ENCODE measurements at places on chromosomes 6 and 20.
A peak's percentile ranks its signal among the peaks of the same experiment; 100 is the strongest.

- no peak for DNase-seq
These were observed 177.8 kb downstream of the PLCB4 start for GRCh38 chr20:9246731-9247130.

GRCh38 chr20:57069442-57069841, 197.0 kb downstream of the BMP7 start:
- DNase-seq = no peak

DNA sequence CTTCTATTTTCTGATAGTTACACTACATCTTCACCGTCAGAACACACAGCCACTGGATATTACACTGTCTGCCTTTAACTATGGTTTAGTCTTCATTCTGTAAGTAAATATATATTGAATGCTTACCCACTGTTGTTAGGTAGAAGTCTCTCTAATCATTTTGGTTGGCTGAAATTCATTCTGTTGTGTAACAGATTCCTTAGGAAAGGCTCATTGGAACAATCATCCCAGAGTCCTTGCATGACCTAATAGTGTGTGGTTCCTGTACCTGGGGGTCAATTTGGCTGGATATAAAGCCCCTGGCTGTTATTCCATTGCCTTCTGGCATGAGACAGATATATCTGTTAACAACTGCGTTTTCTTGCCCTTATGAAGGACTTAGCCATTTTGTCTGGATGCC, 9.9 kb downstream of the BLOC1S5 start:
- no peak for DNase-seq

GRCh38 chr6:18414116-18414515, 27.0 kb downstream of the RNF144B start:
- no peak for DNase-seq

DNA sequence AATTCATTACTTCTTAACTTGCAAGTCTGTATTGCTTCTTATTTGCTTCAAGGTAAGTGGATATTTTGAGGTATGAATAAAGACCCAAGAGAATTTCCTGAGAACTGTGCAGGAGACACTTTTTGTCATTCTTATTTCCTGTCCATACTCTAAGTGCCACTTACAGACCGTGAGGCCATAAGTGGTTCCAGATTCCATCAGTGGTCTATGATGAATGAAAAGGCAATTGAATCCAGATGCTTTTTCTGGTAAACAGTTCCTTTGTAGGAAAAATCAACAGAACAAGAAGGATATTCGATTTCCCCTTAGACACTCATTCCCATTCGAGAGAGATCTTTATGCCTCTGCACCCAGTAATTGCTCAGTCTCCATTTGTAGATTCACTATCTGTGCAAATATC, 58.3 kb upstream of the PDE10A start:
- no peak for DNase-seq

- no peak for DNase-seq
These were observed 27.9 kb downstream of the KAT14 start for GRCh38 chr20:18165553-18165952.

GRCh38 chr6:29917857-29918256, 24.5 kb upstream of the HLA-A start:
- no peak for DNase-seq

DNA sequence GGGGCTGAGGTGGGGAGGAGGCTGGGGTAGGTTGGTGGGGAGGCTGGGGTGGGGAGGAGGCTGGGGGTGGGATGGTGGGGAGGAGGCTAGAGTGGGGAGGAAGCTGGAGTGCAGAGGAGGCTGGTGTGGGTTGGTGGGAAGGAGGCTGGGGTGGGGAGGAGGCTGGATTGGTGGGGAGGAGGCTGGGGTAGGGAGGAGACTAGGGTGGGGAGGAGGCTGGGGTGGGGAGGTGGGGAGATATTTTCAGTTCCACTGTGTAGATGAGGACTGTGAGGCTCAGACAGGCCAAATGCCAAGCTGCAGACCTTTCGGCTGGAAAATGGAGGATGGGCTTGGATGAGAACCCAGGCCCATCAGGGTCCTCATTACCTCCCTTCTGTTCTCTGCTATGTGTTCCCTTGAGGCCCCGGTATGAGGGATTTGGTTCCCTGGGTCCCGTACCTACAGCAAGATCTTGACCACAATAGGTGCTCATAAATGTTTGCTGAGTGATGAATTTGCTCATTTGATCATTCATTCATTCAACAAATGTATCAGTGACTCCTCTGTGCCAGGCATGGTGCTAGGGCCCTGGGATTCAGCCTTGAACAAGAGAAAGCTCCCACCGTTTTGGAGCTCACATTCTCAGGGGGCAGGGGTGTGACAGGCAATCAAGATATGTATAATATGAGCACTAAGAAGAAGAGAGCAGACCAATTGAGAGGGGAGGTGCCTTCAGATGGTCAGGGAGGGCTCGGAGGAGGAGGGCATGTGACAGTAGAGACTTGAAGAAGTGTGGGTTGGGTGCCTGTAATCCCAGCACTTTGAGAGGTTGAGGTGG, 36.1 kb upstream of the NOL4L start:
- no peak for DNase-seq

- DNase-seq = no peak
These were observed 45.3 kb downstream of the SLC52A3 start for GRCh38 chr20:722822-723644.

GRCh38 chr6:26476896-26477295, 19.1 kb downstream of the BTN2A1 start:
- no peak for DNase-seq

- no peak for DNase-seq
These were observed 352.6 kb downstream of the ZFAND3 start for GRCh38 chr6:38171997-38172738.

DNA sequence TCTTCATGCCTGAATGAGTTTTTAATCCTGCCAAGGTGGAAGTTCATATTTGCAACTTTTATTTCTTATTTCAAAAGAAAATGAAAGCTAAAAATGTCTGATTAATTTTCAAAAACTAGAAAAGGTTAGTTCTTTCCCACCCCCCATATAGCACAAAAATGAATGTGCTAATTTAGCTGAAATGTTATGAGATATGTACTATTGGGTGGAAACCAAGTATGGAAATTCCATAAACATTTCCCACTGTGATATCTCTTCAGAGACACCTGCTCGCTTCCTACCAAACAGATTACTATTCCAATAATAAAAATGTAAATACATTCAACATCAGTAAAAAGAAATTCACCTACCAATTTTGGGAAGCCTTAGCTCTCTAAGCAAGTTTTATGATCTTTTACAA, 678.6 kb upstream of the ID4 start:
- DNase-seq = no peak

DNA sequence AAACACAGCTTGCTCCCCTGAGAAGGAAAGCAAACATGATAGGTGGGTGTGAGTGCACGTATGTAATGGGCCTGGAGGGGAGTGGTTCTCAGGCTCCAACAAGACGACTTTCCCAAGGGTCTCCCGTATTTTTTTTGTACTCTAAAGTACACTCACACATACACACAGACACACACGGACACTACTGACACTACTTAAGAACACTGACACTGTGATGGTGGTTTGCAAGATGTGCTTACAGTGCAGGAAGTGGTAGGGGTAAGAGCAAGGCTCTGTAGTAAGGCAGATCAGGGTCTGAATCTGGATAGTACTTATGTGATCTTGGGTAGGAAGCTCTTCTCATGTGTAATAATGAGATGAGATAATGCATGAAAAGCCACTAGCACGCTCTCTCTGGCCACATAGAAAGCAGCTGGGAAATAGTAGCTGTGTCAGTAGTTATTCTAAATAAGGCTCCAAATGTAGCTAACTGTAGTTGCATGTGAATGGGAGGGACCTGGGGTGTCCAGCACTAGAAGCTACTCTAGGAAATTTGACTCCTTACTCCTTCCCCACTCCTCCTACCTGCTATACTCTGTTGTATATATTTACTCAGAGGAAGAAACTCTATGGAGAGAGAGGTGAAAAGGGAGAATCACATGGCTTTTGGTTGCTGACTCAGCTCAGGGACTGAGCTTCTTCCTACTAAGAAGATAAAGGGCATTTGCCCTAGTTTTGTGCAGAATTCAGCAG, 8.4 kb upstream of the ZBTB24 start:
- DNase-seq = no peak

GRCh38 chr6:39377539-39377950, 55.0 kb upstream of the KCNK16 start:
- no peak for DNase-seq

DNA sequence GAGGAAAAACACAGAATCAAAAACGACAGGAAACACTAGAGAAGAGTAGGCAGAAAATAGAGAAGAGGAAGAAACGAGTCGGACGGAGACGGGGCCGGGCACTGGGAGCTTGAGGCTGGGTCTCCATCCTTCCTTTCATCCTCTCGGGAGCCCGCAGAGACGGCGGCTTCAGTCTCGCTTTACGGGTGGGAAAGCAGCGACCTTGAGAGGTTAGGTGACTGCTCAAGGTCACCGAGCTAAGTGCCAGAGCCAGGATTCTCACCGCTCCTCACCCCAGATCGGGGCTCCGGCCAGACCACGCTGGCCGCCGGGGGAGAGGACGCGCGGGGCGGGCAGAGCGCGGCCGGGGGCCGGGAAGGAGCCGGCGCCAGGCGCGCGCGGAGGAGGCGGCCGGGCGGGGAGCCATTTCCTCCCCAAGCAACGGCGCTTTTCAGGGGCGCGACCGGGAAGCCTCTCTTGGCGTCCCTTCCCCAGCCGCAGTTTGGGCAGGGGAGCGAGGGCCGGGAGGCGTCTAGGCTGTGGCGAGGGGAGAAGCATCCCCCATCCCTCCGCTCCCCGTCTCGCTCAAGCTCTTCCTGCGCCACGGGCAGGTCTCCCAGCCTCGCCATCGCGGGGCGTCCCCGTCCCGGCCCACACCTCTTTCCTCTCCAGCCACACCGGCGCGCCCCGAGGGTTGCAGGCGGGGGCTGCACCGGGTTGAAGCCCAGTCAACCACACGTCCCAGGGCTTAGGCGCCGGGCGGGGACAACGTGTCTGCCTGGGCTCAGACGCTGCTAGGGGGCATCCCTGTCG, 24.1 kb upstream of the MAP3K7 start:
- DNase-seq = peak; percentile 10

- DNase-seq = no peak
These were observed 35.9 kb upstream of the HLA-G start for GRCh38 chr6:29791786-29792122.

DNA sequence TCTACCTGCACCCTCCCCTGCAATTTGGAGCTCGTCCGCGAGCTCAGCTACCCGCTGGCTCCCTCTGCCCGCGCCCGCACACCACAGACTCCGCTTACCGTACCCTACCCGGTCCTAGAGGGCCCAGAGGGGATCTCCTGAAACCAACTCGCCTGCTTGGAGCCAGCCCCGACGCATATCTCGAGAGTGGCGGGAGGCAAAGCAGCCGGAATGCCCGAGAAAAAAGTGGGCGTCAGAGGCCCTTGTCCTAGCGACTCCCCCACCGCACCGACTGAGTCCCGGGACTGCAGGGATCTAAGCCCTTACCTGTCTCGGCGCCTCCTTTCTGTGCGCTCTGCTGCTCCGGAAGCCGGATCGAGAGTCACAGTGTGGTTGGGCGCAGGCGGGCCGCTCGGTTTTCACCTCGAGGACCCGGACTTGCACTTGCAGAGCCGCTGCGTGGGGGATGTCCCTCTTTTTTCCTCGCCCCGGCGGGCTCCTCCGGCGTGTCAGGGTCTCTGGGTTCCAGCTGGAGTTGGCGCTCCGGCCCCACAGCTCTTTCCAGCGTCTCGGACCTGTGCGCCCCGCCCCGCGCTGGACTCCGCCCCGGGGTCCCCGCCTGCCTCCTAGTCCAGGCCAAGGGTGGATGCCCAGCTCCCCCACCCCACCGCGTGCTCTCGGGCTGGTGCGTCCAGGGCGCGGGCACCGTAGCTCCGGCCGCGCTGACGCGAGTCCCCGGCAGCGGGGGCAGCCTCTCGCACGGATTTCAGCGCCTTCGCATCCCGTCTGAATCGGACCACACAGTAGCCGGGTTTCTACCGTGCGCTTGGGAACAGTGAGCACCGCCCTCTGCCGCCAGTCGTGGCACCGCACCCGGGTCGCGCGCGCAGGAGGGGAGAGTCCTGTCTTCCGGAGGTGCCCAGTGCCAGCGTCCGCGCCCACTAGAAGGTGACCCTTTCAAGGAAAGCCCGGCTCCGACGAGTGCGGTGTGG, at the start of gene PROKR2:
Gene PROKR2 (minus strand): TSS at position 767 of the 971 bp plus-strand sequence. CDS start 2,585 bp downstream, outside the sequence.
- DNase-seq = no peak

- DNase-seq = no peak
These were observed 237.4 kb upstream of the GMDS start for GRCh38 chr6:2482773-2483172.

GRCh38 chr6:154370545-154370944, 13.9 kb upstream of the IPCEF1 start:
- DNase-seq = no peak

GRCh38 chr6:41529970-41530369, 16.2 kb upstream of the FOXP4 start:
- DNase-seq = no peak

GRCh38 chr6:132131758-132132157, 180.6 kb upstream of the CCN2 start:
- no peak for DNase-seq

All from stimulated activated CD8-positive, alpha-beta memory T cell treated with anti-CD3 and anti-CD28 coated beads, Interleukin-15, amount 100 ng/mL, for 24 hours (primary cell).